ENCODE measurements at places on chromosomes 13 and 19.

- DNase-seq = no peak
These were observed 14.4 kb upstream of the NPAS1 start for GRCh38 chr19:47005164-47005641.

DNA sequence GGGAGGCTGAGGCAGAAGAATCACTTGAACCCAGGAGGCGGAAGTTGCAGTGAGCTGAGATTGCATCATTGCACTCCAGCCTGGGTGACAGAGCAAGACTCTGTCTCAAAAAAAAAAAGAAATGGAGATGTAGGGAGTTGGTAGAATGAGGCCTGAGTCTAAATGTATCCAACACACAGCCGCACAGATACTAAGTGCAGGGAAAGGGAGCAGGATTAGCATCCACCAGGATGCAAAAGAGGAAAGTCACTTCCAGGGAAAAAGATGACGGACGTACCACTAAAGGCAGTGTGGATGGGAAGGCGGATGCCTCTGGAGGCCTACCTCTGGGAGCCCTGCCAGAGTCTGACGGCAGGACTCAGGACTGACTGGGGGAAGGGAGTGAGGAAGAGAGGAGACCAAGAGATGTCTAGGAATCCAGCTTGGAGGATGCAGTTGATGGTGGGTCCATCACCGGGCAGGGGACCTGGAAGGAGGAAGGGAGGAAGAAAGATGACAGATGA lies 6.8 kb downstream of the FAM98C start:
- DNase-seq = no peak

DNA sequence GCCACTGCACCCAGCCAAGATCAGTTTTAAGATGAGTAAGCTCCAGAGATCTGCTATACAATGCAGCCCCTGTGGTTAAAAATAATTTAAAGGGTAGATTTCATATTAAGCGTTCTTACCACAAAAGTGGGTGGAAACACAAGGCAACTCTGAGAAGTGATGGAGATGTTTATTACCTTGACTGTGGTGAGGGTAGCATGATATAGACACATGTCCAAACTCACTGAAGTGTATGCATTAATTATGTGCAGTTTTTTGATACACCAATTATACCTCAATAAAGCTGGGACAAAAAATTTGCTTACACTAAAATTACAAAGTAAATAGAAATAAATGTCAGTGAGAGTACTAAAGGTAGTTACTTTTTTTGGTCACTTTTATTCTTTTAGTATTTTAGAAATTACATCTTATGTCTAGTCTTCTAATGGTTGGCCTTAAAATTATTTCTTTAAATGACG lies 696.5 kb downstream of the UQCRFS1 start:
- DNase-seq = no peak

DNA sequence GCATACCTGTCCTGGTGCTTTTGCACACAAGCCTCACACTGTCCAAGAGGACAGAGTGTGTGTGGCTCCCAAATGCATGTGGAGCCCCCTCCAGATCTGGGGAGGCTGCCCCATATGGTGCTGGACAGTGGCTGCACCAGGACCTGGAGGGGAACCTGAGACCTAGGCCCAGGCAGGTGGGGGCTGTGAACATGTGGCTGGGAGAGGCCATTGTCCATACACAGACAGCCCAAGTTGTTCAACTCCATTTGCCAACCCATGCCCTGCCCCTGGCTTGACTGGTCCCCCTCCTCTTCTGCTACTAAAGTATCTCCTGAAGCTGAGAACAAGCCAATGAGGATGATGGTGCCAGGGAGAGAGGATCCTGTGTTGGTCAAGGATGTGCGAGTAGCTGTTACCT lies 94.0 kb downstream of the ING1 start:
- no peak for DNase-seq

DNA sequence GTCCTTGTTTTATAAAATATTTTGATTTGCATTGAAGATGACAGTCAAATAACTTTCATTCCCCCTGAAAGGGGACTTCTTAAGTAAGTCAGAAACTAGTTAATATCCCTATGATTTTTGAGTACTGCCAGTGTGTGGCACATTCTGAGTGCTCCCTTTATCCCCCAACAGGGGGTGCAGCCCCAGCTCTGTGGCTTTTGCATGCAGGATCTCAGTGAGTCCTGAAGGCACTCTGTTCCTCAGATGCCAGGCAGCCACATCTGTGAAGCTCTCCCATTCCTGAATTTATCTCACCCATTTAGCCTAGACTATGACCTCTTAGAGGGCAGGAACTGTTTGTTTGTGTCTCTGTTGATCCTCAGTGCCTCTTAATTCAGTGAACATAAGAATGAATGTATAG lies 123.1 kb downstream of the CDK8 start:
- no peak for DNase-seq

DNA sequence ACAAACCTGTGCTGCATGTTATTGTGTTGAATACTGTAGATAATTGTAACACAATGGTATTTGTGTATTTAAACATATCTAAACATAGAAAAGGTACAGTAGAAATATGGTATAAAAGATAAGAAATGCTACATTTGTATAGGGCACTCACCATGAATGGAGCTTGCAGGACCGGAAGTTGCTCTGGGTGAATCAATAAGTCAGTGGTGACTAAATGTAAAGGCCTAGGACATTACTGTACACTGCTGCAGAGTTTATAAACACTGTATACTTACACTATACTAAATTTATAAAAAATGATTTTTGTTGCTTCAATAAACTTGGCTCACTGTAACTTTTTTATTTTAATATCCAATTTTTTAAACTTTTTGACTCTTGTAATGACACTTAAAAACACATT lies 34.4 kb downstream of the LMO7 start:
- DNase-seq = no peak

- no peak for DNase-seq
These were observed 42.6 kb downstream of the C13orf42 start for GRCh38 chr13:51068501-51068900.

DNA sequence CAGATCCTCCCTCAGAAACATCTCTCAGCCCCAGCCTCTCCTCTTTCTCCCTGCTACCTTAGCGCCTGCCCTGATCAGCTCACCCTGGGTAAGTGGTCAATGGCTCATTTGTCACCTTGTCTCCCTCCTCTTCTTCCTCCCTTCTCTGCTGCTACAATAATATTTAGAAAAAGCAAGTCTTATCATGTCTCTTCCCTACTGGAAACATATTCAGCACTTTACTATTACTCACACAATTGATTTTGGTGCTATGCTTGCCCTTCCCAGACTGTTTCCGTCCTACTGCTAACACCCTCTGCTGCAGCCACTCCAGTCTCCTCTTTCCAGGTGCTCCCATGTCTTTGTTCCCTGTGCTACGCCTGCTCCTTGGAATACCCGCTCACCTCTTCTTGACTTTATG lies 35.8 kb downstream of the ESD start:
- no peak for DNase-seq

GRCh38 chr13:46575818-46576221 lies 22.9 kb downstream of the LRCH1 start:
- DNase-seq = no peak

GRCh38 chr19:6501740-6502648 lies at the start of gene TUBB4A:
TSS of gene TUBB4A (minus strand) at chr19:6502309. CDS start at chr19:6502212, 97 bp downstream.
- DNase-seq = no peak

- DNase-seq = no peak
These were observed 225.8 kb upstream of the IRS2 start for GRCh38 chr13:110012102-110012739.

- peak; percentile 93 for DNase-seq
These were observed 425.7 kb downstream of the KLF12 start for GRCh38 chr13:73708393-73708985.

DNA sequence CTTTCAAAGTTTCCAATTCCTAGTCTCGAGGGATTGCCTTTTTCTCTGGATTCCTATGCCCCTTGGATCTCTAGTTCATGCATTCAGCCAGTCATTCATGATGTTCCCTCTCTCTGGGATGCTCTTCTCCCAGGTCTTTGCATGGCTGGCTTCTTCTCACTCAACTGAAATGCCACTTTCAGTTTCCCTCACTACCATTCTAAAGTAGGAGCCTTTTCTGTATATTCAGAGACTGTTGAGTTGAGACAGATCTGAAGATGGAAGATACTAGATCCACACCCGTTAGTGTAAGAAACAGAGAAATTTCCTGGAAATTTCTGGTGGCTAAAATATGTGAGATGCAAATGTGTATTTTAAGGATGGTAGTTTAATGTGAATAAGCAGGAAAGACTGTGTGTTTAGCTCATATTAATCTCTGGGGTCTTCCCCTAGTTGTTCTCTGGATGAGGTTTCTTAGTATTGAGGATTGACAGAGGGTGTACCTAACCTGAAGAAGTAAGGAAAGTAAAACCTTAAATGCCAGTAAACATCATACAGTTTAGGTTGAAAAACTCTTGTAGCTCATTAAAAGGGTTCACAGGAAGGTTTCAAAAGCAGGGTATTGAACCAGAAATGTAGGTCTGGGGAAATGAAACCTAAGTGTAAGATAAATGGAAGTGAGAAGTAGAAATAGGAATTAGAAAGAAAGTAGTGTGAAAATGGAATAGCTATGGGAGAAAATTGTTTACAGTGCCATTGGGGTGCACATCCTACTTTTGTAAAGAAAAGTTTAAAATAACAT lies 331.3 kb downstream of the NDFIP2 start:
- DNase-seq = no peak

GRCh38 chr19:54179921-54180461 lies 7.0 kb upstream of the TMC4 start:
- peak; percentile 50 for DNase-seq

DNA sequence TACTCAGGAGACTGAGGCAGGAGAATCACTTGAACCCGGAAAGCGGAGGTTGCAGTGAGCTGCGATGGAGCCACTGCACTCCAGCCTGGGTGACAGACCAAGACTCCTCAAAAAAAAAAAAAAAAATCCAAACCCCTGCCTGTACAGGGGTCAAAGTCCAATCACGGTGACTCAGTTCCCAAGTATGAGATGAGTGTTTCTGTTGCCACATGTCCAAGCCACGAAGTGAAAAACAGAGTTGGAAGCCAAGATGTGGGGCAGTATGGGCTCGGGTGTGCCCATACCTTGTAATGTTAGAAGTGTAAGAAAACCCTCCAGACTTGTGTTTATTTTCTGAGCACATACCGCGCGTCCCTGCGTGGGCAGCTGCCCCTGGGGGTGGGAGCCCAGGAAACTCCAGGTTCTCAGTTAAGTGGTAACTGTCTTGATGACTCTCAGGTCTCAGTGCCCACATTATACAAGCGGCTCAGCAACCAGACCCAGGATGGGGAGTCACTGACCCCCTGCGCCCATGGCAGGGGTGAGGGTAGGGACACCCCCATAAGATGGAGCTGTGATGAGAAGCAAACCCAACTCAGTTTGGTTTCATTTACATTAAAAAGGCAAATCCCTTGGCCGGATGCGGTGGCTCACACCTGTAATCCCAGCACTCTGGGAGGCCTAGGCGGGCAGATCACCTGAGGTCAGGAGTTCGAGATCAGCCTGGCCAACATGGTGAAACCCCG lies 1.2 kb upstream of the GPX4 start:
- DNase-seq = no peak

- no peak for DNase-seq
These were observed 183.2 kb upstream of the SOX1 start for GRCh38 chr13:111883571-111884343.

DNA sequence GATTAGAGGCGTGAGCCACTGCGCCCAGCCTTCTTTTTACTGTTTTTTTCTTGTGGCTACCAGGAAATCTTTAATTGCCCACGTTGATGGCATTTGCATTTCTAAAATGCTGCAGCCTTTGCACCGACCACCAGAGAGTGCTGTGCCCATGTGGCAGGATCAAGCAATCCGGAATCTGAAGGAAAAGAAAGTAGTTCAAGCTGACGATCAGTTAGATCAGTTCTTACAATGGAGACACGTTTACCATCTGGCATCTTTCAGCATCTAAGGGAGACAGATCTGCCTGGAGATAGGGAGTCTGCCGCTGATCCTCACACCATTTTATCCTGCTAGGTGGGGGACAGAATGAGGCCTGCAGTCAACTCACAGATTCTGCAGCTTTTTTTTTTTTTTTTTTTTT lies 19.9 kb downstream of the TINCR start:
- DNase-seq = no peak

GRCh38 chr13:63882052-63882451 lies 2466.4 kb upstream of the PCDH20 start:
- no peak for DNase-seq

DNA sequence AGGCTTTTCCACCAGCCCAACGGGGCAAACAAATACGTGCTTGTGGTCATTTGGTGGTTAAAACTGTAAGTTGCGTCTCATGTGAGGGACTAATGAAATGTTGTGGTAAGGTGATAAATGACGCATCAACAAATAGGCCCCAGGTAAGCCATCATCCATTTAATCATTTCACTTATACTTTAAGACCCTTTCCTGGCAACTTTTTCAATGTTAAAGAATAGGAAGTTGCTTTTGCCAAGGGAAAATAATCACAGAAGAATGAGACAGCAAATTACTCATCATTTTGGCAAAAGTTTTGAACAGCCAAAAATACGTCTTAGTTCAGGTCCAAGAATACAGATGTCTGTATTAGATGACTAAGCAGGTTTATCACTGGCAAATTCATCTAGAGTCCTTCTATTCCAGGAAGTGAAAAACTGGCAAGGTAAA lies 660.4 kb downstream of the SLITRK1 start:
- no peak for DNase-seq

- DNase-seq = no peak
These were observed 8.4 kb downstream of the ZNF320 start for GRCh38 chr19:52889076-52889475.

GRCh38 chr19:22622901-22623840 lies 11.0 kb upstream of the ZNF492 start:
- no peak for DNase-seq

GRCh38 chr13:88074794-88075510 lies 403.8 kb downstream of the SLITRK5 start:
- no peak for DNase-seq

GRCh38 chr19:47497050-47497766 lies 13.2 kb upstream of the KPTN start:
- no peak for DNase-seq

DNA sequence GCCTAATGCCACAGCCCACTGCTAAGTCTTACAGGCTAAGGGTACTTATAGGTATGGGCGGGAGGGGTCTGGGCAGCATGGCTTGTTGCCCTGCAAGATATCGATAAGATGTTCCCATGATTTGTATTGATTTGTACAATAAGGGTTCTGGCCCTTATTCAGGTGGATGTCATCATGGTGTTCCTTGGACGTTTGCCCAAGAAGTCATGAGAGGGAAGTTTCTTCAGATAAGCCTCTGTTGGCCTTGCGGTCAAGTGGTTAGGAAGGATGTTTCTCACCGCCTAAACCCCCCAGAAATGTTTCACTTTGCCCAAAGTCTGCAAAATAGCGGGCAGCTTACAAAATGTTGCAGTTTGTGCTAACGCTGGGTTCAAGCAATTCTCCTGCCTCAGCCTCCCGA lies 7.3 kb downstream of the PARP4 start:
- no peak for DNase-seq

- no peak for DNase-seq
These were observed 688 bp downstream of the ZNF225 start for GRCh38 chr19:44113784-44114390.

DNA sequence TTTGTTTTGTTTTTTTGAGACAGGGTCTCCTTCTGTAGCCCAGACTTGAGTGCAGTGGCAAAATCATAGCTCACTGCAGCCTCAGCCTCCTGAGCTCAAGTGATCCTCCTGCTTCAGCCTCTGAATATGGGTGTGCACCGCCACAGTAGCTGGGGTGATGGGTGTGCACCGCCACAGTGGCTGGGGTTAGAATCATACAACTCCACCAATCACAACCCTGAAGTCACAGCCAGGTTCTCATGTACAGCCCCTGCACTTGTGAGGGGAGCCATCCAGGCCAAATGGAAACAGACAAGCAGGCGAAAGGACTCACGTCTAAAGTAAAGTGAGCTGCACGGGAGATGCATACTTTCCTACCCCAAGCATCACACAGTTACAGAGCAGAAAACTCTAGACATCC lies 63.1 kb upstream of the RANBP3 start:
- DNase-seq = no peak

GRCh38 chr13:27826379-27827353 lies 34.4 kb downstream of the GSX1 start:
- peak; percentile 8 for DNase-seq

All from NCI-H187 treated with DMSO at 0.1 percent for 48 hours (cell line).